ENCODE measurements at places on chromosomes 11 and 22. TPM values are rescaled to one million over a fixed set of nuclear protein-coding genes. Genes with fewer than 3 reads are reported as not detected.

NRXN2 gene
- polyA plus RNA-seq, result 2.6 TPM

NAALADL1 gene
- polyA plus RNA-seq, result 45.9 TPM

FAM181B gene
- polyA plus RNA-seq, result 1.8 TPM

KDELR3 gene
- 25.8 TPM for polyA plus RNA-seq

MYBPC3 gene
- 1.9 TPM for polyA plus RNA-seq

ADAMTS15 gene
- 1.9 TPM for polyA plus RNA-seq

PRDM11 gene
- 12.3 TPM for polyA plus RNA-seq

SCGB1C1 gene
- not detected for polyA plus RNA-seq

ATM gene
- 21.2 TPM for polyA plus RNA-seq

LRRN4CL gene
- not detected for polyA plus RNA-seq

WBP2NL gene
- polyA plus RNA-seq, result not detected

ZP1 gene
- not detected for polyA plus RNA-seq

OR5AS1 gene
- under 0.01 TPM for polyA plus RNA-seq

QSER1 gene
- 2.5 TPM for polyA plus RNA-seq

TRIM49D1 gene
- not detected for polyA plus RNA-seq

C22orf23 gene
- 0.18 TPM for polyA plus RNA-seq

PNPLA3 gene
- polyA plus RNA-seq, result not detected

PARVG gene
- polyA plus RNA-seq, result 17.5 TPM

FBLN1 gene
- polyA plus RNA-seq, result 48.1 TPM

CHRM4 gene
- polyA plus RNA-seq, result 0.28 TPM

OR8I2 gene
- not detected for polyA plus RNA-seq

OR56A1 gene
- polyA plus RNA-seq, result not detected

NAALAD2 gene
- 0.13 TPM for polyA plus RNA-seq

IMMP1L gene
- polyA plus RNA-seq, result 25.1 TPM

SULT4A1 gene
- not detected for polyA plus RNA-seq

PKDREJ gene
- 0.05 TPM for polyA plus RNA-seq

PYGM gene
- polyA plus RNA-seq, result 12.5 TPM

CCDC157 gene
- 1.0 TPM for polyA plus RNA-seq

GLYAT gene
- not detected for polyA plus RNA-seq

GRM5 gene
- polyA plus RNA-seq, result not detected

ZBTB16 gene
- polyA plus RNA-seq, result 94.5 TPM

PTPRCAP gene
- polyA plus RNA-seq, result 13.8 TPM

DCDC1 gene
- polyA plus RNA-seq, result not detected

TMEM191C gene
- polyA plus RNA-seq, result 2.9 TPM

CHRNA10 gene
- 1.5 TPM for polyA plus RNA-seq

AIFM3 gene
- 1.4 TPM for polyA plus RNA-seq

CAT gene
- polyA plus RNA-seq, result 69.5 TPM

DNHD1 gene
- 1.9 TPM for polyA plus RNA-seq

RRAS2 gene
- 31.3 TPM for polyA plus RNA-seq

OR4A16 gene
- not detected for polyA plus RNA-seq

IGF2 gene
- polyA plus RNA-seq, result 0.67 TPM

ABCG4 gene
- 0.75 TPM for polyA plus RNA-seq

GTSE1 gene
- 0.82 TPM for polyA plus RNA-seq

CRYAB gene
- polyA plus RNA-seq, result 702 TPM

CD3G gene
- not detected for polyA plus RNA-seq

PLA2G6 gene
- 74.1 TPM for polyA plus RNA-seq

MYEOV gene
- not detected for polyA plus RNA-seq

Data from aorta (tissue), 5 donors.